Lower leg skin (tissue), 4 donors: ENCODE measurements at places on chromosomes 6 and 20. TPM values are rescaled to one million over a fixed set of nuclear protein-coding genes. Genes with fewer than 3 reads are reported as not detected.

GRCh38 chr6:120736740-120737139 lies 597.5 kb downstream of the TBC1D32 start:
- DNase-seq = no peak

Gene SLC4A11
- 10.8 TPM for total RNA-seq

DNA sequence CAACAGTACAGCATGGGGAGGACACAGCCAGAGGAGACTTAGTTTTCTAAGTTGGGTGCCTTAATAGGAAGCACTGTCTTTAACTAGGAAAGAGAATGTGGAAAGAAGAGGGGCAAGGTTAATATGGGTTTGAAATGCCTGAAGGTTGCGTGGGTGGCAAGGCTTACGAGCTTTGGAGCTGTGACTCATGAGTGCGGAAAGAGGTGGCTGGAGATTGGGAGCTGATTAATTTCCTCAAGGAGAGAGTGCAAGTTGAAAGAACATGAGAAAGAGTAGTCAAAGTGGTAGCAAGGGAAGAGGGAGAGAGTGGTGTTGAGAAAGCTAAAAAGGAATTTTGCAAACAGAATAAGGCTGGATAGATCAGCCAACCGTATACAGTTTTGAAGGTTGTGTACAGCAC lies 315.1 kb upstream of the PRND start:
- DNase-seq = no peak

Gene BPI
- total RNA-seq = not detected

Gene PHF3
- 55.9 TPM for total RNA-seq

Gene DSP
- 2,143 TPM for total RNA-seq

Gene MYLK4
- 3.8 TPM for total RNA-seq

Gene HMGCLL1
- total RNA-seq = 0.25 TPM

Gene OR2B6
- not detected for total RNA-seq
